ENCODE measurements at places on chromosomes 16 and 17.

DNA sequence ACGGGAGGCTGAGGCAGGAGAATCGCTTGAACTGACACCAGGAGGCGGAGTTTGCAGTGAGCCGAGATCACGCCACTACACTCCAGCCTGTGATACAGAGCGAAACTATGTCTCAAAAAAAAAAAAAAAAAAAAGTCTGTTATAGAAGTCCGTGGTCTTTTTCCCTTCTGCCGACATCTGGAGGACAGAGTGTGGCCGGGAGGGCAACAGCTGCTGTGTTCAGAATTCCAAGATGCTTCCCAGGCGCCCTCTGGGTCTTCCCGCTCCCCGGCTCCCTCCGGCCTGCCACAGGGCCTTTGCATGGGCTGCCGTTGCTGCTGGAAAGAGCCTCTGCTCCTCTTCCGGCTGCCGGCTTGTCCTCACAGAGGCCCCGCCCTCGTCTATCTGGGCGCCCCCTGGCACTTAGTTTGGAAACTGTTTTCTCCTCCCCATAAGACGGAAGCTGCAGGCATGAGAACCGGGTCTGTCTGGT, 2.4 kb upstream of the CACNA1H start:
- peak; percentile 18 for DNase-seq

DNA sequence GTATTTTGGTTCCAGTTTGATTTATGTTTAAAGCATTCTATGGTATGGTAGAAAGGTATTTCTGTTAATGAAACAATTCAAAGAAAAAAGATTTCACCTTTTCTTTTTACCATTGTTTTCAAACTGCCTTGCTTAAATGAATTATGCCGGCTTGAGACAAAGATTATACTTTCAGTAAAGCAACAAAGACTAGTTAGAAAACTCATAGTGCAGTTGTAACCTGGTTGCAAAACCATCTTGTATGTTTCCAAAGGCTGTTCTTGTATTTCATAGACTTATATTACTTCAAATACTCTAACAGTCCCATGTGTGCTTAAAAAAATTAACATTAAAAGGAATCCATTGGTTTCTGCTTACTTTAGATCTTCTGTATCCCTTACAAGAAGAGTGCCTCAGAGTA, 118.5 kb upstream of the NACA2 start:
- DNase-seq, result no peak

- DNase-seq, result peak; percentile 78
These were observed 40.1 kb downstream of the NOS2 start for GRCh38 chr17:27760069-27760885.

DNA sequence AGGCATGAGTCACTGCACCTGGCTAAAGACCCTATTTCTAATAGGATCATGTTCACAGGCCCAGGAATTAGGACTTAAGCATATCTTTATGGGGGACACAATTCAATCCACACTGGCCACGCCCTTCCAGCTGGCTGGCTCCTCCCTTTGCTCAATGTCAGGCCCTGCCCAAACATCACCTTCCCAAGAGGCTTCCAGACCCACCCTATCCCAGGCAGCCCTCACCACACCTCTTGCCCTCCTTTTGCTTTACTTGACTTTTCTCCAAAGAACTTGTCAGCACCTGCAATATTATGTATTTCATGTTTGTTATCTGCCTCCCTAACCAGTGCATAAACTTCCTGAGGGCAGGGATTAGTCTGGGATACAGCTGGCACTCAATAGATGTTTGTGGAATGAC, 109.6 kb upstream of the CDH5 start:
- DNase-seq, result no peak

DNA sequence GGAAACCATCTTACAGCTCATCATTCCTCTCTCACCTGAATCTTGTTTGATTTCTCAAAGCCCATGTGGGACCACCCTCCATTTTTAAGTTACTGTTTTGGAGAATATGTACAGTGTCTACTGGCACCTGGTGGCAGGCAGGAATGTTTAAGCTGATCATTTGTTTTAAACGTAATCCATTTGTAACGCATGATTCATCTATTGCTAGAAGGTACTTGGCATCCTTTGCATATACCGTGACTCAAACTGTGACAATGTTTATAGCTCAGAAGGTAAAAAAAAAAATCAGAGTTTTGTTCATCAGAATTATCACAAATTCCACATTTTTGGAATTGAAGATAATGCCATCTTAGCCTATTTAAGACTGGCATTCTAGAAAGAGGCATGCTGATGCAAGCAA, 1007.5 kb upstream of the EEF2KMT start:
- no peak for DNase-seq

- no peak for DNase-seq
These were observed 19.7 kb downstream of the ADGRG1 start for GRCh38 chr16:57648125-57648524.

- DNase-seq, result no peak
These were observed 1.1 kb downstream of the SRSF1 start for GRCh38 chr17:58005728-58006559.

DNA sequence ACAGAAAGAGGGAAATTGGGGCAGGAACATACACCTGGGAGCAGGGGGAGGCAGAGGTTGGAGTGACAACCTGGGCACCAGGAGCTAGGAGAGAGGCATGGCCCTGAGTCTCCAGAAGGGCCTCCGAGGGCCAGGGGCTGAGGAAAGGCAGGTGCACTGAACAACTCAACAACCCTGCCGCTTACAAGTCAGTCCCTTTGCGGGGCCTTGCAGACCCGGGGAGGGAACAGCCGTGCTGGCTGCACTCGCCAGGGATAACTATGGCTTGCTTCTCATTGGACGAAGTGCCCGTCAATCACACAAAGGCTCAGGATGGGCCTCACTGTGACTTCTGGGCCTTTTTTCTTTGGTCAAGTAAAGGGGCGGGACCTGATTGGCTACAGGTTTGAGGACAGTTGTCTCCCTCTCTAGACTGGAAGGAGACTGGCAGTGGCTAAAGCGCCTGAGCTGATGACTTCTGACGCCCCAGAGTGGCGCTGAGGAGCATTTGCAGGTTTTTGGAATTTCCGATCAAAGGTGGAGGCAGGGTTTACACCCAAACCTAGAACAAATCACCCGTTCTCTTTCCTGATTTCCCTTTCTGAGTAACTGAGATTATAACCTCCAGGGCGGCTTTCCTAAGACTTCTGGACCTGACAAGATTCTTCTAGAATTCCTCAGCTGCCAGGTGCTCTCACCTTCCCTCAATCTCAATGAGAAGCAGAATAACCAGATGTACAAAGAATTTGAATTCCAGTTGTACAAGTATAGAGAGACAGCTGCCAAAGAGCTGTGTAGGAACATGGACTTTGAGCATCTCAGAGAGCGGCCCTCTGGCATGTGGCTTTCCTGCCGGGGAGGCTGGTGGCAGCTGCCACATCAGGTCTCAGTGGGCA, 27.6 kb upstream of the ST6GALNAC2 start:
- no peak for DNase-seq
